ENCODE measurements at places on chromosomes 4 and X.

- no peak for DNase-seq
Measured at GRCh38 chr4:81459228-81459627, 12.5 kb downstream of the RASGEF1B start.

- no peak for DNase-seq
Measured at GRCh38 chr4:36422607-36423006, 141.2 kb downstream of the DTHD1 start.

DNA sequence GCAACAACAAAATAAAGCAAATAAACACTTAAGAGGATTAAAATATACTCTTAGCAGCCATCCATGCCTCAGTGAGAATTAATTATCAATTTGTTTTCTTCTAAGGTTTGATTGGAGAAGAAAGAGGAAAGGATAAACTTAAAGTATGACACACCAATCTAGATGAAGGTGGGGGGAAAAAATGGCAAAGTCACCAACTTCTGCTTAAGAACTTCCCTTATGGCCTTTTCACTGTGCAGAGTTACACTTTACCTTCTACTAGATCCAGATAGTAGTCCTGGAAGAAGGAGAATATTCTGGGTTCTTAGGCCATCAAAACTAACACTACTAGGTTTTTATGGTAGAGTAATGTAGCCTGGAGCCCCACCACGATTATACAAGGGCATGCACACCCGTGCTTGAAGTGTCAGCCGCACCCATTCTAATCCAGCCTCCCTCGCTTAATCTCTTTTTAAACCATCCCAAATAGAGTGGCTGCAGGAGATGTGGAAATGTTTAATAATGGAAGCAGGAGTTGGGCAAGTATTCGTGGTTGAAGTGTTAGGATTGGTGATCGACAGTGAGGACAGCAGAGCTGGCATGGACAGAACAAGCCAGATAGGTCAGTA lies 14.1 kb downstream of the ENPEP start:
- DNase-seq = no peak

DNA sequence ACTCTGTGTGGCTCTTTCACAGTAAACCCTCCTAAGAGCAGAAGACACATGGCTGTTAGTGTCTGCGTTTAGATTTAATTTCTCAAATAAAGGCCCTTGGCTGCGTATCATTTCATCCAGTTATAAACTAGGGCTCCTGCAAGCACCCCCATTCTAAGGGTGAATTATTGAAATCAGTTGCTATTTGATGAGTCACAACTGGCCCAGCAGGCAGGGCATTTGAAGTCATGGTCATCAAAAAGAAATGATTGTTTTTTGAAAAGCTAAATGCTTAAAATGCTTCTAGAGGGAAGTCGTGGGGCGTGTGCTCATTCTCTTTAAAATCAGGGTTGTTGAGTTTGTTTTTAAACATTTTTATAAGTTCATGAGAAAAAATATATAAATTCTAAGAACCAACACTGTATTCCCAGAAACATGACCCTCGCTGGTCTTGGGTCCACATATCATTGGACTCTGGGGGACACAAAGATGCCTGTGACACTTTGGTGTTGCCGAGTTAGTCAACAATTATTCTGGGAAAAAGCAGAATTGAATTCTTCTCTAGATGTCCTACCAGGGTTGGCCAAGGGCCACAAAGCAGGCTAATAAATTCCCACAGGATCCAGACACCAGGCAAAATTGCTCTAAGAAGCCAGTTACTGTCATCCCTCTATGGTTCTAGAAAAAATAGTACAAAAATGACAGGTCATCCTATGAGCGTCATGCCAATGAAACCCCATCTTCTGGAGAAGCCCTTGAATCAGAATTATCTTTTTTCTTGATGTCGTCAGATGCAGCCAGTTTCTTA lies 99.5 kb upstream of the MYOZ2 start:
- no peak for DNase-seq

All from activated gamma-delta T cell (primary cell).